ENCODE measurements at places on chromosomes 12 and 14.

- DNase-seq = no peak
These were observed 49.5 kb upstream of the EGLN3 start for GRCh38 chr14:34000396-34000795.

GRCh38 chr14:32453857-32454810, 125.0 kb downstream of the AKAP6 start:
- DNase-seq = no peak

DNA sequence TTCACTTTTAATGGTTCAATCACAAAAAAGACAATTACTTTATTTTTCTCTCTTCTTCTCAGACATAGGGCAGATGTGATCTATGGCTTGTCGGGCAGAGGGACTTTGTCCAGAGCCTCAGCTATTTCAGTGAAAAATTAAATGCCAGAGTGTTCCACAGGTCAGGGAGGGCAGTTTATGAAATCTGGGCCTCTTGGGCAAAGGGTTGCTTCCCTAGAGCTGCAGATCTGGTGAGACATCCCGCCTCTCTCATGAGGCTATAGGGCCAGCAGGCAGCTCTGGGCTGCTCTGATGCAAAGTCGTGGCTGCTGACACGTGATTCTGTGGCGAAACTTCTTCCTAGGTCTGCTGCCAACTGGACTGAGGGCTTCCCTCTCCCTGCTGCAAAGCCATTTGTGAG, 6.0 kb downstream of the CLMN start:
- DNase-seq = no peak

GRCh38 chr12:51862947-51863346, 14.4 kb upstream of the FIGNL2 start:
- no peak for DNase-seq

DNA sequence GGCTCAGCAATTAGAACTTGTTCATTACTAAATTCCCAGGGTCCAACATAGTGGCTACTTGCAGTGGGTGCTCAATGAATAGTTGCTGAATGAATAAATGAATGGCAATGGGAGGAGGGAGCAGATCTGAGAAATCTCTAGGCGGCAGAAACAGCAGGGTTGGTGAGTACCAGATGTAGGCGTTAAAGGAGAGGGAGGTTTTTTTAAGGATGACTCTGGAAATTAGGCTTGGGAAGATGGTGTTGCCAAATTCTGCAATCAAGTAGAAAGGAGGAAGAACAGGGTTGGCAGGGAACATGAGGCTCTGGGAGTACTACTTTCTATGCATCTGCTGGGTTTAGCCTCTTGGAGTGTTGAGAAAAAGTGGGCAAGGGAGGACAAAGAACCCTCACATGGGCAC, 207.1 kb downstream of the APAF1 start:
- DNase-seq = no peak

- no peak for DNase-seq
These were observed 94.6 kb downstream of the KCNA5 start for GRCh38 chr12:5138256-5138655.

DNA sequence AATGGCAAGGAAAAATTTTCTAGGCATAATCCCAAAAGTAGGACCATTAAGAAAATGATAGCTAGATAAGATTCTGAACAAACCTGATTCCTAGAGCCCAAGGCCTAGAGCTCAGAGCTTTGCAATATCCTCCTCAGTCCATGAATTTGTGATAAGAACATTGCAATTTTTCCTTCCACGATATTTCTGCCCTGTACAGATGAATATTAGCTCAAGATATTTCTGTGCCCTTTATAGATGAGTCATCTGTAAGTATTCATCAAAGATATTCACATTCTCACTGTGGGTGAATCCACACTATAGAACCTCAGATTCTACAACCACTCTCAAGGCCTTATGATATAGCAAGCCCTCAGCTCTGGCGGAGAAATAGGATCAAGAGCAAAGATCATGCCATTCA, 37.5 kb downstream of the EAPP start:
- DNase-seq = no peak
